ENCODE measurements at places on chromosomes 4 and X. TPM values are rescaled to one million over a fixed set of nuclear protein-coding genes. Genes with fewer than 3 reads are reported as not detected.

DNA sequence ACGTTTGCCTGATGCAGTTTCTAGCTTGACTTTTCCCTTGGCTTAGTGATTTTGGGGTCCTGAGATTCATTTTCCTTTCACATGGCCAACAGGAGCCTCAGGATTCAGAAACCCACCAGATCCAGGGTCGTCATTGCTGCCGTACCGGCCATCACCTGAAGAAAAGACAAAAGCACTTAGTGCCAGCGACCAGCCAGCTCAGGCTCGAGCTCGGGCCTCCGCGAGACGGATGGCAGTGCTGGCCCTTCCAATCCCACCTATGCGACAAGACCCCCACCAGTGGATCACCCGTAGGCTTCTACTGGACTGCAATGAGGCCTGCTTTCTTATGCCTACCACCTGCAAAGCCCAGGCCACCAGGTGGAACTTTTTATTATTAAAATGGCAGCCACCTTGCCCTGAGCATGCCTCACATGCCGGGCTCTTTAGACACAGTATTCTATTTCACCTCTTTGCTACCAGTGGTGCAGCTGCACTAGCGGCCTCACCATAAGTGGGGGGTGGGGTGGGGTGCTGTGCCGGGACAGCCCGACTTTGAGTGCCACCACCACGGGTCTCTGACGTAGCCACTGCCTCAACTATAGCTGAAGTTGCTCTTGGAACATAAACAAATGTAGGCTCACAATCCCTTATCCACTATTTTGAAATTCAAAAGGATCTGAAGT, 84.3 kb downstream of the MTMR1 start:
- DNase-seq = no peak

GRCh38 chr4:76948443-76949275, 893 bp upstream of the SEPTIN11 start:
- DNase-seq = peak; percentile 64

Gene MAOB
- polyA plus RNA-seq = 179 TPM

DNA sequence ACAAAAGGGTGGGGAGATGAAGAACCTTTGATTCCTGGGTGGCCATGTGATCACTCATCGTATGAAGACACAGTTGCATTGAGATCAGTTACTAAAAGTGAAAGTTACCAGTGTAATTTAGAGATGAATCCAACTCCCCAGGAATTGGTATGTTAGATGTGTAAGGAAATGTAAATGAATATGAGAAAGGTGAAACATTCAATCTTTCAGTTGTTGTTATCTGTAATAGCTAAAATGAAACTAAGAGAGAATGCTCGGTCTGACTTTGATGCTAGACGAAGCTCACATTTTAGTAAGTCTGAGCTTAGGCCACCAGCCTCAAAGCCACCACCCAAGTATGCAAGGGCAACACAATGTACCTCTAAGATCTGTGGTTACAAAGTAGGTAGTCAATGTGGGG, 194.3 kb upstream of the POF1B start:
- no peak for DNase-seq

Gene IBSP
- 0.04 TPM for polyA plus RNA-seq

Gene RBM46
- polyA plus RNA-seq = not detected

DNA sequence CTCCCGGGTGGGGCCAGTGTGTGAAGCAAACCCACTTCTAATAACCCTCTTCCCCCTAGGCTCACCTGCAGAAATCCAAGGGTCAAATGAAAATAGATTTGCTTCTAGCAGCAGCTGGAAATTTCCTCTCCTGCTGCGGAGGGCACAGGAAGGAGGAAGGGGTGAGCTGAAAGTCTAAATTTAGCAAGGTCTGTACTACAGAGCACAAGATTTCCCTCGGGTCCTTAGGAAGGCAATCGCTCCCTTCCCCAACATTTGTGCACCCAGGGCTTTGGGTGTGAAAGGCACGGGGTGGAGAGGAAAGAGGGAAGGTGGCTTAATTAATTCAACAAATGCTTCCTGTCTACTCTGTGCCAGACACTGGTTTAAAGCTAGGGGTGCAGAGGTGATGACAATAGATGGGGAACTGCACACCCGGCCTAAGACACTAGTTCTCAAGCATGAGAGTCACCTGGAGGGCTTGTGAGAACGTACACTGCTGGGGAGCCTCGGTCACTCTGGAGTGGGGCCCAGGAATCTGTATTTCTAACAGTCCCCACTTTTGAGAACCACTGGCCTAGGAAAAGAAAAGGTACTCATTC, 204.4 kb downstream of the NSUN7 start:
- DNase-seq = no peak

DNA sequence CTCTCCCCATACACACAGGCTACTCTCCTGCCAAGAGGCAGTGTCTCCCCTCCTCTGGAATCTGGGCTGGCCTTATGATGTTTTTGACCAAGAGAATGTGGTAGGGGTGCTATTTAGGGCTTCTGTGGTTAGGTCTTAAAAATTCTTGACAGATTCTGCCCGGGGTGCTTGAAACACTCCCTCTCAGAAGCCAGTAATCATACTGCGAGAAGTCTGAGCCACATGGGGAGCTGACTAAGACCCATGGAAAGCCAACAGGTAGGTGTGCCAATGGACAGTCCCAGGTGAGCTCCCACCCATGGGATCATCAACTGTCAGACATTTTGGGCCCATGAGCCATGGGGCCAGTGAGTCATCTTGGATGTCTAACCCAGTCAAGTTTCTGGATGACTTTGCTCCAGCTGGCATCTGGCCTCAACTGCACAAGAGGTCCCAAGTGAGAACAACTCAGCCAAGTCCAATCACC, 315.7 kb downstream of the FBXW7 start:
- DNase-seq = no peak

DNA sequence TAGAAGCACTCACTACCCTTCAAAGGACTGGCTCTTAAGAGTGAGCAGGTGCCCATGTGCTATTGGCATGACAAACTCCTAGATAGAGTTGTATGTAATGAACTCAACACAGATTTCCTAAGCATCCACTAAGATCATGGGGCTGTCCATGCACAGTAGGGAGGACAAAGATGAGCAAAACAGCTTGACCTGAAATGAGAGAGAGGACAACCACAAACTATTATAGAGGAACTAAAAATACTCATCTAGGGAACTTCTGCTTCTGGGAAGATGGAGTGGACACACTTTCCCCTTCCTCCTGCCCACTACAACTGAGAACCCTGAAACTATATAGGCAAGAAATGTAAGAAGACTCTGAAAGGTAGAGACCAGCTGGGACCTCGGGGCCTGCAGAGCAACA, 20.8 kb upstream of the TMEM128 start:
- no peak for DNase-seq

- peak; percentile 56 for DNase-seq
Observed at GRCh38 chrX:133444952-133445831, 29.9 kb upstream of the GPC4 start.

- DNase-seq = peak; percentile 55
Observed at GRCh38 chrX:47854474-47854873, 17.8 kb downstream of the ZNF81 start.

GRCh38 chrX:66698273-66699204, 59.7 kb upstream of the EDA2R start:
- DNase-seq = no peak

Gene LONRF3
- polyA plus RNA-seq = 2.3 TPM

Gene LNX1
- 6.4 TPM for polyA plus RNA-seq

- DNase-seq = no peak
Observed at GRCh38 chr4:165592386-165592785, 213.6 kb downstream of the CPE start.

DNA sequence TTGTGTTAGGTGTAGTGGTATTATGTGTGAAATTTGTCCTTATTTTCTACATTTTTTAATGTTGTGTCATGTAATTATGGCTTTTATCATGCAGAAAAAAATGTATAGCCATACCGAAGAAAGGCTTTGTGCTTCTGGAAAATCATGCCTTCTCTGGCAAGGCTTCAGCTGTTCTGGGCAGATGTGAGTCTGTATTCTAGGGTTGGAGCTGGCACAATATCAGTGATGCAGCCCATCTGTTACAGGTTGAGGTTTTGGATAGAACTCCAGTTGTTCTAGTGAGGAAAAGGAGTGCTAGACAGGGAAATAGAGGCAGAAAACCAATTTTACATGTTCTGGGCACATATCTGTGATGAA, 44.8 kb upstream of the PRSS12 start:
- no peak for DNase-seq

DNA sequence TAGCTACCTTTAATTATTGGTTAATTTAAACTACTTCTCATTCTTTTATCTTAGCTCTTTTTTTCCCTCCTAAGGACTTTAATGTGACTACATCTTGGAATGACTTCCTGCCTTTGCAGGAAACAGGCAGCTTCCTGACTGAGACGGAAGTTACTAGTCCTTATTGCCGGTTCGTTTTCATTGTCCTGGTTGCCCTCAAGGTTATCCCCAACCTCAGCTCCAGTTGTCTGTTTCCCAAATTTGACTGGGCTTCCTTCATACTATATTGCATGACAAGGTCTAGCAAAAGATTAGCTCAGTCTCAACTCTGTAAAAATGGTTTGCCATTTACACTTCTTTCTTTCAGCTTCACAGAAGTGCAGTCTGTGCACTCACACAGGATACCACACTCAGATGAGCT, 109.9 kb upstream of the DDX53 start:
- DNase-seq = no peak

DNA sequence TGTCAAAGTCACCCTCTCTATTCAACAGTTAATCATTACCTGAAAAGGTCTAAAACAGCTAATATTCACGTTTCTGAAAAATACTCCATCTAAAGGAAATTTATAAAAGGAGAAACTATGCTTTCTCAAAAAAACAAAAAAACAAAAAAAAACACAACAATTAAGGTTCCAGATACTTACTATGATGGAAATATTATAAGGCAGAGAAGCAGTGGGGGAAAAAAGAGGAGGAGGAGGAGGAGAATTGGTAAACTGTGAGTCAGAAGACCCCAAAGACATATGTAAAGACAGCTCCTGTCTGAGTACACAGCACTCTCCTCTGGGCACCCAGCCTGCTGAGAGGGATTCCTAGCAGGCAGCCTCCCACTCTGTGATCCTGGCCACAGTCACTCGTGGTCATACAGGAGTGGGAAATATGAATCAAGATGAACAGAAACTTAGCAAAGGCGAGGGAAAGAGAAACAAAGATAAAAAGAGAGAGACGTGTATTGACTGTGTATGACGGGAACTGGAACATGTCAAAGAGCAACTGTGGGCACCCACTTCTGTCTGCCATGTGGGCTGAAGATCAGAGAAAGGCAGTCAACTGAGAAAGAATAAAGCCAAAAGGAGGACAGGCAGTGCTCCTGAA, 12.5 kb downstream of the KLHL15 start:
- DNase-seq = no peak

Gene UGT8
- 18.9 TPM for polyA plus RNA-seq

Gene PASD1
- not detected for polyA plus RNA-seq

- DNase-seq = no peak
Observed at GRCh38 chr4:86564795-86565194, 29.3 kb upstream of the PTPN13 start.

DNA sequence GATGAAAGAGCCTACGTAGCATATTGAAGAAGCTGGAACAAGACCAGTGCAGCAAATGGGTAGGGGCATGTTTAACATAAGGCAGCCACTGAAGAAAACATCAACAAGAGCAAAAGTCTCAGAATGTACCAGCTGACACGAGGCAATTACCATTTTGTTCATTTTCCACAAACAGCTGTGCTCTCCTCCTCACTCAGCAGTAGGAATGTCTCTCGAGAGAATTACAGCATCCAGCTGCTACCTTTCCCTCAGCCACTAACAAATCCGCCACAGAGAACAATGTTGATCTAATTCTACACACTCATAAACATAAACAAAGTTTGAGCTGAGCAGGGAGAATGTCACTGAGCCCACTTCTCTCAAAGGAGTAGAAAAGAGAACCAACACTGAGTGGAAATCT, 68.0 kb downstream of the OPHN1 start:
- DNase-seq = no peak

- no peak for DNase-seq
Observed at GRCh38 chrX:121135488-121136207, 88.2 kb downstream of the GLUD2 start.

DNA sequence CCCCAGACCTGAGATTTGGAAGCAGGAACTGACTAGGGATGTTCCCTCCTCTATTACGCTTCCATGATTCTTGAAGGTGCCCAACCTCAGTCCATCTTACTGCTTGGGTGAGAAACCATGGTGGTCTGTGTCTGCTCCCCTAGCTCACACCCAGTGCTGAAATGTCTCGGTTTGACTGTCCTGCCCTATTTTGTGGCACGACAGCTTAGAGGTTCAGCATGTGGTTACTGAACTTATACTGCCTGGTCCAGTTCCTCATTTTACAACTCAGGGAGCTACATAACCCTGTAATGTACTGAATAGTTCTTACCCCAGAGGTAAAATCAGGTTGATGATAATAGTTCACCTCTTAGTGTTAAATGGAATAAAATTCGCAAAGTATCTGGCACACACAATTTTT, 203.1 kb downstream of the RBM46 start:
- no peak for DNase-seq

DNA sequence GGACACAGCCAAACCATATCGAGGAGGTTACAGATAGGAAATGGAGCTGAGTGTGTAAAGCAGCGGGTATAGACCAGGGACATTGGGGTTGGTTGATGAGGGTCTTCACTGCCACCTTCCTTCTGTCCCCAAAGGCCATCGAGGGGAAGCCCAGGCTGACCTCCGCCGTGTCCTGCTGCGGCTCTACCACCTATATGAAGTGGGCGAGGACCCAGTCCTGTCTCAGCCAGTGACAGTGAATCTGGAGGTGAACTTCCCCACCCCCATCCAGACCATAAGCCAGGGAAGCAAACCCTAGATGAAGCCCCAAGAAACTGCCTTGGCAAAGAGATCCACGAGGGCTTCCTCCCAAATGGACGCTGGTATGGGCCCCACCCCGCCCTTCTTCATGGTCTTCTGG, 23.2 kb upstream of the MRFAP1 start:
- DNase-seq = no peak
